Activated CD4-positive, alpha-beta T cell treated with anti-CD3 and anti-CD28 coated beads, Interleukin-2, amount 50 U/mL, for 24 hours (primary cell): ENCODE measurements at places on chromosomes 11 and 22.

DNA sequence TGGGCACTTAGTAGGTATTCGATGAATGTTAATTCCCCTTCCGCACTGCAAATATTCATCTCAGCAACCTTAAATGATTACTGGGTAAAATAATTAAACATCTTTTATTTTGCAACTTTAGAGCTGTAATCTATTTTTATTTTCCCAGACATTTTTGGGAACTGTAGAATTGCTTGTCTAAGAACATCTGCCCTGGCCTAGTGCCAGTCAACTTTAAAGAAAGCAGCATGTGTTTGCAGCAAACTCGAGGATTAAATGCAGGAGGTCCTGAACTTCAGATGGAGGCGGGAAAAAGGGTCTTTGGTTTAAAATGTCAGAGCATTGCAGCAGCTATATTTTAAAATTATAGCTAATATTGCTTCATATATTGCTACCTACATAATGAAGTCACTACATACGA is 190.0 kb downstream of the PGR start:
- no peak for DNase-seq

- DNase-seq = no peak
These were observed 592.5 kb downstream of the INSC start for GRCh38 chr11:15707194-15707593.

DNA sequence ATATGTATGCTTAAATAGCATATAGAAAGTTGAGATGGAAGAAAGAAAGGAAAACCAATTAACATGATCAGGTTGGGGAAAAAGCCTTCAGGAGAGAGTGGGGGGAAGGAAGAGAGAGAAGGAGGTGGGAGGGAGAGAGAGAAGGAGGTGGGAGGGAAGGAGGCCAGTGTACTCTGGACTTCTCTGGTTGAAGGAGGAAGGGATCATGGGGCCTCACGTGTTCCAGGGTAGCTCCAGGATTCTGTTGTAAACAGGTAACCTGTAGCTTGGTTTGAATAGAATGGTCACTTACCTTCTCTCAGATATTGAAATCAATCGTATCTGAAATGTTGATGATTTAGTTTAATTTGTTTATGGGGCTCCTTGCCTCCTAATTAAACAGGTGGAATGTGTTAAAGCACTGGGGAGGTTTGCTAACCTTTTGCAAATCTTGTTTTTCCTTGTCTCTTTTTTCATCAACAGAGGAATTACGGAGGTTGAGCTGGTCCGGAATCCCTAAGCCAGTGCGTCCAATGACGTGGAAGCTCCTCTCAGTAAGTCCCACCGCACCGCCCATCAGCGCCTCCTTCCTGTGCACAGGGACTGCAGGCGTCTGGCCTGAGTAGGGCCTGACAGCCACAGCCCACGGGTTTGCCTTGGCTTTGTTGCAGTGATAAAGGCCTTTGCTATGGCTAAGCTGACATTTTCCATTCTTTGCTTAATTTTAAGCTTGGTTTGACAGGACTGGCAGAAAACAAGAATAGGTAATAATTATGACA is 115.9 kb downstream of the TBC1D22A start:
- DNase-seq = no peak

DNA sequence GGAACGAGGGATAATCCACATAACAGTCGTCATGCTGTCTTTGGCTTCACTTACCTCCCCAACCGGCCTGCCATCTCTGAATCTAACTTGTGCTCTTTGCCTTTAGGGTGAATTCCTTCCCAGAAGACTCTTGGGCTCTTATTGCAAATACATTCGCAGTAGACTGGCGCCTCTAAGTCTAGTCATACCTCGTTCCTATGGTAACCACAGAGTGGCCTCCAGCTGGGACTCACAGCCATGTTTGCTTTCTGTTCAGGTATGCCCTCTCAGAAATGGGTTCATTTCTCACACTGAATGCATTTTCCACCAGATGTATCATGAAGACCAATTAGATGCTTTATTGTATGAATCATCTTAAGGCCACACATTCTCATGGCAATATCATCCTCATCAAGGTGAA is 112.7 kb downstream of the FAR1 start:
- no peak for DNase-seq

GRCh38 chr11:44028401-44028800 is 19.4 kb upstream of the ACCSL start:
- no peak for DNase-seq

DNA sequence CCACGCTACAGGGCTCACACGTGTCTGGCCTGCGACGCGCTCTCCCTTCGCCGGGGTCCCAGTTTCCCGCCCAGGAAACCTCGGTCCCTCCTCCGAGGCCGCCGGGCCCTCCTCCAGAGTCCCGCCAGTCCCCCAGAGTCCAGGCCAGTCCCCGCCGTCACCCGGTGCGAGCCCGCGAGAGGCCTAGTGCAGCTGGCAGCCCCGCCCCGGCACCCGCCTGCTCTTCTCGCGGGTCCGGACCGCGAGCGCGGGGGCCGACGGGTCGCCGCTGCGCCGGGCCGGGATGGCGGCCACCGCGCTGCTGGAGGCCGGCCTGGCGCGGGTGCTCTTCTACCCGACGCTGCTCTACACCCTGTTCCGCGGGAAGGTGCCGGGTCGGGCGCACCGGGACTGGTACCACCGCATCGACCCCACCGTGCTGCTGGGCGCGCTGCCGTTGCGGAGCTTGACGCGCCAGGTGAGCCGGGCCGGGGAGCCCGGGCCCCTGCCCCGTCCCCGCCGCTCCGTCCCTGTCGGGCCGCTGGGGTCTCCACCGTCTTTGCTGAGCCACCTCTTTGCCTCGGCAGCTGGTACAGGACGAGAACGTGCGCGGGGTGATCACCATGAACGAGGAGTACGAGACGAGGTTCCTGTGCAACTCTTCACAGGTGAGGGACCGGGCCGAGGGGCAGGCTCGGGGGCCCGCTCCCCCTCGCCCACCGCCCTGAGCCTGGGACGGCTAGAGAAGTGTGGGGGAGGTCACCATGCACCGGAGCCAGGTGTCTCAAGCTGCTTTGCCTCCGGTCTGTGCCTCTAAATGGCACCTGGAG is at the start of gene PTPMT1:
Gene PTPMT1 (plus strand): TSS at position 260 of the 809 bp plus-strand sequence. CDS start 24 bp downstream, at position 284.
- peak; percentile 50 for DNase-seq

DNA sequence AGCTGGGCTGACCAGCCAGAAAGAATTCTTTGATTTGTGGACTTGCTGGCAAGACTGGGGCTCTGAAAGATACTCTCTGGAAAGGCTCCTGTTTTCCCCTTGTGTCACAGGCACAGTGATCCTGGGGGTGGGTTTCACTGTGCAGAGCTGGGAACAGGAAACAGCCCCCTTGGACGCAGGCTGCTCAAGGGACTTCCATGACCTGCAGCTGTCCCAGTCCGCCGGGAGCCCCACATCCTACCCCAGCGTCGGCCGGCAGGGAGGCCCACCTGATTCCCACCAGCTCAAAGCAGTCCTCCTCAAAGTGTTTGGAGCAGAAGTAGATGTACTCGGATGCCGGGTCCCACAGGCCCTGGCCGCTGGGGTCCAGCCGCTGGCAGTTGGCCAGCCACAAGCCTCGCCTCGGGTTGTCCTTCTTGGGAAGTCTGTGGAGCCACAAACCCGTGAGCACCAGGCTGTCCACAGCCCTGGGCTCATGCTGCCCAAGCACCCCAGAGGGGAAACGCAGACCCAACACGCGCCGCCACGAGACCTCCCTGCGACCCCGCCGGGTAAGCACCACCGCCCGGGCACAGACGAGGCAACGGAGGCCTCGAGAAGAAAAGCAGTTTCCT is 824 bp downstream of the THAP7 start:
- no peak for DNase-seq

DNA sequence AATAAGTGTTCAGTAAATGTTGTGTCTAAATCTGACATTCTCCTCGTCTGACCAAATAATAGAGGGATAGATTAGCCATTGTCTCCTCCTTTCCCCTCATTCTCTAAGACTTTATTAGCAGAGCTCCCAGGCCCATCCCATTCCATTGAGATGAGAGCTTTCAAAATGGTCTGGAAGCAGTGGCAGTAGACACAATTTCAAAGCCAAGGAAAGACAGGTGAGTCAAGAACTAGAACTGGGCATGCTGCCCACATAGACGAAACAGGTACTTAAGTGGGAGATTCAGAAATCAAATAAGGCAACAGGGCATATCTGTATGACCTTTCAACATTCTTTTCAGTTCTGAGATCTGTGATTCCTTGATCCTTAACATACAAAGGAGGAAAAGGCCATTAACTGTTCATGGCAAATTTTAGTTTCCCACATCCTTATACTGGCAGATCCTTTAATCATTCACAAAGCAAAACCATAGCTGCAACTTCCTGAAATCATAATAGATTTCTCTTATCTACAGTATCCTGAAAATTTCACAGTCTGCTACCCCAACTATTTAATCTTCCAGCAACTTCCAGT is 96.6 kb upstream of the KCNA4 start:
- no peak for DNase-seq
